ENCODE measurements at places on chromosomes 5 and 9.

DNA sequence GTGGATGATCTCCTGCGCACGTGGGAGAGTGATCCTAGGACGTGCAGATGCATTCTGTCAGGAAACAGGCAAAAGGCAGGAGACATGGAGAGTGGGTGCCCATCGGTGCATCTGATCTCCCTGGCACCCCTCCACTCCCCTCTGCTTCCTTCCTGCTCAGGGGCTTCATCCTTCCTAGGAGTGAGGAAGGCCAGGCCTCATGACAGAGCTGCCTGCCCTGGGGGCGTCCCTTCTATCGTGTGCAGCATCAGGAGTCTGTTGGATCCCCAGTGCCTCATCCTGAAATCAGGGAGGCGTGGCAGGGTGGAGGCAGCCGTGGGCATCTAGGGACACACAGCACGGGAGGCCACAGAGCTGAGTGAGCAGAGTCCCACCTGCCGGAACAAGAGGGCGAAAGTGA, 30.1 kb downstream of the UBE2QL1 start:
- DNase-seq: no peak

DNA sequence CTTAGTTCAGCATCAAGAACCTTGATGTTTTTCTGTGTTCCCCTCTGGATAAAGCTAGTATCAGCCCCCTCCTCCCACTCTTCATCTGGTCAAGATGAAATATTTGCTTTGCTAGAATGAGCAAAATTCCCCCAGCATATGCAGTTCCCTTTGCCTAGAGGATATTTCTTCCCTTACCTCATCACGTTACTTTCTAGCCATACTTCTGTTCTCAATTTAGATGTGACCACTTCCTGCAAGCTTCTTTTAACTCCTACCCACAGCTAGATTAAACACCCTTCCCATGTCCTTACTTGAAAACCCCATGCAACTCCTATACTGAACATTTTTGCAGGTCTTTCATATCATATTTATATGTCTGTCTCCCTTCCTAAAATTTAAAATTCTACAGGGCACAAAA, 178.9 kb upstream of the TUSC1 start:
- DNase-seq: no peak

DNA sequence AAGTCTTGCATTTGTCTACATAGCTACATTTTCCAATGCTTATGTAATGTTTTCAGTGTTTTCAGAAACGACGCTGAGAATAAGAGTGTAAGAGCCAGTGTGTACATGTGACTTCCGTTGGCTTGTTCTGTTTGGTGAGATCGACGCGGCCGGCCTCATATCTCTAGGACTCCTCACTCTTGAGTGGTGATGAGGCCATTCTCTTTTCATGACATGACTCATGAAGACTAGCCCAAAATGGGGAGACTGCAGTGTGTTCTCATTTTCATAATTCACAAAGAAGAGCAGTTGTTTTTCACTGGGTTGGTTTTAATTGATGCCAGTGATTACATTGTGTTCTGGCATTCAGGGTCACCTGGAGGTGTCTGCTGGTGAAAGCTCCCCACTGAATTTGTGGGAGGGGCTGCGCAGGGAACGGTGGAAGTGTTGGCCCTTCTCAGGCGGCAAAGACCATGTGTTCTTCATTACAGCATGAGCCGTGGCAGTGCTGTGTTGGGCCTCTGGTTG, 131.5 kb upstream of the OTULINL start:
- DNase-seq: no peak

- DNase-seq: no peak
These were observed 161.6 kb upstream of the DMRTA1 start for GRCh38 chr9:22285066-22285465.

GRCh38 chr5:167770461-167770860, 521.0 kb upstream of the WWC1 start:
- DNase-seq: no peak

DNA sequence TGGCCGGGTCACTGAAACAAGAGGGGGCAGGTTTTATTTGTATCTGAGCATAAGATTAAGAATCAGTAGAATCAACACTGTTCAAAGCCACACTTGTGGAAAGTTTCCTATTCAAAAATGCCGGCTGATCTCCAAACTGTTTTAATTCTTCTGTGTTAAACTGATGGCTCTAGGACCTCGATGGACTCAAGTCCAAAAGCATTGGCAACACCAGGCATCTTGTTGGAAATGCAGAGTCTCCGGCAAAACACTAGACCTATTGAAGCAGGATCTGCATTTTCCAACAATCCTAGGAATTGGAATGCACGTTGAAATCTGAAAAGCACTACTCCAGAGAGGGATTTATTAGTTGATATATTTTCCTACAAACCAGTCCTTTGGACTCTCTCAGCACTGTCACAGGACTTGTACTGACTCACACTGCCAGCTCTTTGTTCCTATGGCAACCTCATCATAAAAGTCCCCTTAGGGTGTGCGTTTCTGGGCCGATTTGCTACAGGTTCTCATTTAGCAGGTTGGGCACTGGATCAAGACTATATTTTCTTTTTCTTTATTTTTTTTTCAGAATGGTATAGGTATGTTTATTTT, 48.1 kb upstream of the PCA3 start:
- DNase-seq: no peak

GRCh38 chr9:11142965-11143738, 530.4 kb upstream of the PTPRD start:
- DNase-seq: no peak

- no peak for DNase-seq
These were observed 19.6 kb downstream of the TJP2 start for GRCh38 chr9:69193685-69194032.

GRCh38 chr5:145984072-145984471, 47.7 kb downstream of the SH3RF2 start:
- no peak for DNase-seq

DNA sequence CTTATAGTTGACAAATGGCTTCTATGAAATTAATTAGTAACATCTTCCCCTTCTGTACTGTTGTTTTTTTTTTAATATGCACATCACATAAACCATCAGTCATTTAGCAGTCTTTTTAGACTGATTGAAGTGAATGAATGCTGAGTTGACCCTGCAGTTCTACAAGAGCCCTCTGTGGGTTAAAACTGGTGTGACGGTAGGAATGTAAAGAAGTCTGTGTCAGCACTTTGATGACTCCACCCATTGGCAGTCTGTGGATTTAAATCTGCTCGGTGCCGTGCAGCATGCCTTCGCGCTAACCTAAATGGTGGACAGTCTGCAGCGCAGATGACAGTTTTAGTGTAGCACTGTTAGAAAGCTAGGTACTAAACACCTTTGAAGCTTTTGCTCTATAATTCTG, 3.1 kb downstream of the GTF3C4 start:
- no peak for DNase-seq

DNA sequence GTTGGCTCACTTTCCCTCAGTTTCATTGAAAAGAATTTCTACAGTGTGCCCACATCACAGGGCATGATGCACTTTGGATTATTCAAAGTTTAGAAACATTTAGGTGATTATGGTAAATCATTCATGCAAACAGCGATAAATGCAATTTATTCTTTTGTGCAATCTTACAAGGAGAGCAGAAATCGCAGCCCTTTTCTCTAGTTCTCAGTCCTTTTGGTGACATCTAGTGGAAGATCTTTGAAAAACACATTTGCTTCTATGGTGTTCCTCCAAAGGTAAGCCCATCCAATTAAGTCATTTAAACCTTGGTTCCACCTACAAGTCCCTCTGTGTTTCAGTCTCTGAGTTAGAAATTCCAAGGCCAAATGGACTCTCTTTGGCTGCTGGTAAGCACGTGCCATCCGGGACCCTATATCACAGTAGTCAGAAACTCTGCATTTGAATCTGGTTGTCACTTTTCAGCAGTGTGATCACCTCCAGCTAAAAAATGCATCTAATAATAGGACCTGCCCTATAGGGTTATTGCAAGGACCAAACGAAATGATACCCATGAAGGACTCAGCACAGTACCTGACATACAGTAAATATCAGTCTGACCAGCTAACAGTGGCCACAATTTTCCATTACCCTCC, 66.4 kb downstream of the MACROH2A1 start:
- no peak for DNase-seq

GRCh38 chr5:176994460-176995121, 12.0 kb downstream of the UIMC1 start:
- no peak for DNase-seq

- no peak for DNase-seq
These were observed 82.2 kb upstream of the TLX3 start for GRCh38 chr5:171226864-171227263.

- no peak for DNase-seq
These were observed 29.9 kb downstream of the DPYSL3 start for GRCh38 chr5:147479949-147480348.

- DNase-seq: no peak
These were observed 333.6 kb upstream of the DAB2 start for GRCh38 chr5:39758426-39758825.

GRCh38 chr9:134539586-134540194, 101.9 kb upstream of the COL5A1 start:
- DNase-seq: no peak

- DNase-seq: no peak
These were observed 27.8 kb upstream of the TNFSF8 start for GRCh38 chr9:114958021-114958843.

GRCh38 chr9:116452634-116453033, 234.5 kb upstream of the TRIM32 start:
- no peak for DNase-seq

DNA sequence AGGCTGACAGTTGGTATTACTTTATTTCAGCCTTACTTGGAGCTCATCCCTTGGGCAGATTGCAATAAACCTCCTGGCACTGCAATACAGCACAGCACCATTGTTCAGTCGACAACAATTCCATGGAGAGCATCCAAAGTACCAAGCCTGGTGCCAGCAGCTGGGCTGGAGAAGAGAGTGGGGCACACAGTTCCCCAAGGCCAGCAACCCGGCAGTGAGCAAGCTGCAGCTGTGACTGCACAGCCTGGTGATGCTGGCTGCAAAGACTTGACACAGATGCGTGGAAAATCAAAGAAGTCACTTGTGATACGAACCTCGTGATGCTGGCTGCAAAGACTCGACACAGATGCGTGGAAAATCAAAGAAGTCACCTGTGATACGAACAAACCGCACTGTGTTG, 125.4 kb downstream of the ATPSCKMT start:
- DNase-seq: no peak

Data from effector CD8-positive, alpha-beta T cell (primary cell).